ENCODE measurements at places on chromosomes 1 and 21.

DNA sequence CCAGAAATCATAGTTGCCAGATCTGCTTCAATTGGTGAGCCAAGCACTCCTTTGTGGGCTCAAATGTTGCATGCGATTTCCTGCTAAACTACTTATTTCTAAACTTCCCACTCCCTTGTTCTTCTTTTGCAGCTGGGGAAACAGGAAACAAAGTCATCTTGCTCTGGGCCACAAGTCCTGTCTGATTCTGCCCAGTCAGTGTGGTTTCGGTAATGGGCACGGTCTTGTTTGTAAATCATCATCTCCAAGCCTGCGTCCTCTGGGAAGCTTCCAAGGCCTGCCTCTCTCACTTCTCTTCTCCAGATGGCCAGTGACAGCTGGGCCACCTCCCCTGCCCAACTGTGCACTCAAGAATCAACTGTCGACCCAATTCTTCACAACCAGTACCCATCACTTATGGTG, 4.4 kb downstream of the S100A8 start:
- DNase-seq = no peak

DNA sequence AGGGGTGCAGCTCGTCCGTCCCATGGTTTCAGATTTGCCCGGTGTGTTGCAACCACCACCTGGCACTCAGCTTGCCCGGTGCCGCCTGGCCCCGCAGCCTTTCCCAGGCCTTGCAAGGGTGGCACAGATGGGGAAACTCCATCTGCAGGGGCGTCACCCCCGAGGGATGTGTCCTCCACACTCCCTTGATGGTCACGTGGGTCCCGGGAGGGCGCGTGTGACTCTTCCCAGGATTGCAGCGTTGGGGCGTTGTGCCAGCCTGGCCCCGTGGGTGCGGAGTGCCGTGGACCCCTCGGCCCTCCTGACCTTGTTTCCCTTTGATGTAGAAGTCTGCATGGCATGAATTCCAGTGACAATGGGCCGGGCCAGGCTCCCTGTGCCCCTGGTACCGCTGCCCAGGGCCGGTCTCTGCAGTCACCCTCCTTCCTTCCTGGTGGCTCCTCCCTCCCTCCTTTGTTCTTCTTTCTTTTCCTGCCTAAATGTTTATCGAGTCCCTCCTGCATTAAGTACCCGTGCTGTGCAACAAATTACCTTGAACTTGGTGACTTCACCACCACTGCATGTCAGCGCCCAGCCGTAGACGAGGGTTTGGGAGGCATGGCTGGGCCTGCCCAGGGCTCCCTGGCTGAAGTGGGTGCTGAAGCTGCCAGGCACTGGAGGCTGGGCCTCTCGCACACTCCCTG, 22.9 kb downstream of the RRP1 start:
- no peak for DNase-seq

DNA sequence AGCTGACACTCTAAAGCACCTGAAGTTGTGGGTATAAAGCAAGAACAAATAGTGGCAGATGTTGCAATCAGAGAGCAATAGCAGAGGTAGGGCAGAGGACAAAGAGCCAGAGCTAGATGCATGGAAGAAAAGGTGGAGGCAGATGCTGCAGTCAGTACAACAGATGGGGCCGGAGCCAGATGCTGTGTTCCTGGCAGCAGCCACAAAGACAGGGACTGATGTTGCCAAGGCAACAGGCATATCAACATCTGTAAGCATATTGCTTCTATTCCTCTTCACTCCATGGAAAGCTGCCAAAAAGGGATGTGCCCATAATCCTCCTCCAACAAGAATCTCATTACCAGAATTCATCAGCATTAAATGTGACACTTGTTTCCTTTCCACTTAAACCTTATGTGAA, 108.0 kb downstream of the TNNI3K start:
- DNase-seq = no peak

DNA sequence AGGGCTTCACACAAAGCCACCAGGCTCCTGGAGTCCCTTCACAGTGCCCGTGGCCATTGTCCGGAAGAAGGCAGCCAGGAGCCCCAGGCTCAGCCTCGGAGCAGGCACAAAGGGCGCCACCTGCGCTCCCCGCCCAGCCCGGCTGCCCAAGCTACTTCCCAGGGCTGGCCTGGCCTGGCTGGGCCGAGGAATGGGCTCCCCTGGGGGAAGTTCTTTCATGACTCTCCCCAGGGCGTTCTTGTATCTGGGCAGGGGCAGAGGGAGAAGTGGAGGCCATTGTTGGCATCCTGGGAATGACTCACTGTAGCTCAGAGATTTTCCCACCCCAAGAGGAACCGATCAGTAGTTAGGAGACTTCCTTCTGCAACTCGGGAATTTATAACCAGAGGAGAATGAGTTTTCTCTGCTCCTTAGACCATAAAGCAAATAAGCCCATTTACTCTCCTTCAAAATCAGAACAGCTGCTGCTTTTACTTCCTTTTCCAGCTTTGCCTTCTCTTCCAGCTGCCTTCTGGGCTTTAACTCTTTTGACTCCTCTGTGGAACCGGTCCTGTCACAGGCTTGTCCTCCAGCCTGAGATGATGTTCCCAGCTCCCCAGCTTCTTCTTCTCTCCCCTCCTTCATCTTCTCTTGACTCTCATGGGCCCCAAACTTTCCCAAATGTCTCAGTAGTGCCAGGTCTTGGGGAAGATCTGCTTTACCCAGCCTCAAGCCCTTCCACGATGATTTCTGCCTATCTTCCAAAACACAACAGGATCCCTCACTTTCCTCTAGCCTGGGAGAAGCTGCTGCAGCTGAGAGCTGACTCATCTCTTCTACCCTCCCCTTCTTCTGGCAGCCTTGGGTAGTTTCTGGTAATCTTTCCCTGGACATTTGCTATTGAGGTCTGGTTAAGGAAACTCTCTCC, 118.7 kb upstream of the CD34 start:
- DNase-seq = no peak

- DNase-seq = no peak
Measured at GRCh38 chr1:93502571-93502970, 54.7 kb downstream of the FNBP1L start.

DNA sequence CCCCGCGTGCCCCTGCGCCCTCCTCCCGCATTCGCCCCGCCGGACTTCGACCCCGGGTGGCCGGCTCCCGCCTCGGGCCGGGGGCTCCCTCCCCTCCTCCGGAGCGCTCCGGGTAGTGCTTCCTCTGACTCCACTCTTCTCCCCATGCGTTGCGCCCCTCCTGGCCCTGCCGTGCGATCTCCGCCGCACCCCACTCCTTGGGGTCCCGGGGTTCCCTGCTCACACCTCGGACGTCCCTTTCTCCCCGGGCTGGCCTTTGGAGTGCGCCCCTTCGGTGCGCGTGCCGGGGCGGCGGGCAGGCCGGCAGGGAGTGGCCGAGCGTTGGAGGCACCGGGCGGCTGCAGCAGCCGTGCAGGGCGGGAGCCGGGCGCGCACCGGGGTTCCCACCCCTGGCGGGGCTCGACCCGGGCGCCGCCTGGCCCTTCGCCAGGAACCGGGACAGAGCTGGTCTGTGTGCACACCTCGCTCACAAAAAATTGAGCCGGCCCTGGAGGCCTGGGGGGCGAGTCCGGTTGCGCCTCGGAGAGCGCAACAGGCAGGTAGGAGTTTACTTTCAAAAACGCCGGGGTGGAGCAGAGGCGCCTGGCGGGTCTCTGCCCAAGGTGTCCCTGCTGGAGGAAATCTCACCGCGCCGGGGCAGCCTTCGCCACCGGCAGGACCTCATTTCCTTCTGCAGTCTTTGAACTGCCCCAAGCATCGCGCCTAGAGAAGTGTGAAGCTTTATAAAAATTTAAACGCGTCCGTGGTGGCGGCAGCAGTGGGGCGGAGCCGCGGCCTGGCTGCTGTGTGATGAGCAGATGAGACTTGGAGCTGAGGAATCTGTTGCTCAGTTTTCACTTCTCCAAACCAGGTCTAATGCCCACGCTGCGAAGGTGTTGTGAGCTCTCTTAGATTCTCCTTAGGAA, 650 bp downstream of the VANGL1 start:
- DNase-seq = peak; percentile 27
